HFFc6 (cell line): ENCODE measurements at places on chromosomes 2 and 18. TPM values are rescaled to one million over a fixed set of nuclear protein-coding genes. Genes with fewer than 3 reads are reported as not detected.

The LHCGR gene
- not detected in 3 replicates for total RNA-seq

The SP140L gene
- total RNA-seq = 19.9 to 22.3 TPM (median 21.7 TPM) in 3 replicates

The RNU2-63P gene
- total RNA-seq = 12.9 to 16.8 TPM (median 14.5 TPM) in 3 replicates

The ABCB6 gene
- total RNA-seq = 14.4 to 16.5 TPM (median 14.8 TPM) in 3 replicates

DNA sequence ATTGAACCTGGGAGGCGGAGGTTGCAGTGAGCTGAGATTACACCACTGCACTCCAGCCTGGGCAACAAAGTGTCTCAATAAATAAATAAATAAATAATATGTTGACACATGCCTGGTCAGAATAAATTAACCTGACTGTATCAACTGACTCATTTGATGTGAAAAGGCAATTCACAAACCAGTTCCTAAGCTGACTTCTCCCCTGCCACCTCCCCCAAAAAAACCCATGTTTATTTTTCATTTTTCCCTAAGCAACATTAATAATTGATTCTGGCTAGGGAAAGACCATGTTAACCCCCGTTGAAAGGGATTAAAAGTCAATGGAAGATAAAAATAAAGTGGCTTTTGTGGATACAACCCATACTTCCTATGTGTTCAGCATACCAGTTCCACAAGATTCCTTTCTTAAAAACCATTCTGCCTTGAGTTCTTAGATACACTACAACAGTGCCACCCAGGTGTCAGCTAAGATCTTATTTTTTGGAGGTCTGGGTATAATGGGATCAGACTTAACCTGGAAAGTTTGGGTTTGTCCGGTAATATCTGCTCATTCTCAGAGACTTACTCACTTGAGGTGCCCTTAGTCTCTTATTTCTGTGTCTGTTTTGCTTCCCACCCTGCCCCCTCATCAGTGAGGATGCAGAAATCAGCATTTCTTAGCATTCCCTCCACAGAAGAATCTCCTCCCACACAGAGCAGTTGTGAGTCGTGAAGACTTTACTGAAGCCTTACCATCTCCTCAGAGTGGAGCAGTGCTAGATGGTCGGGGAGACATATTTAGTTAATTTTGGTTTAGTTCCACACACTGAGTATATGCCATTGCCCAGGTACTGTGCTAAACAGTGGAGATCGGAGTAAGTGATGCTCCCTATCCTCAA, 10.1 kb upstream of the MCFD2 start:
- H3K4me1 ChIP-seq = peaks cover 44% of the 10 kb centered on the region
- no peak for DNase-seq
- H3K36me3 ChIP-seq = peaks cover 25% of the 10 kb centered on the region

DNA sequence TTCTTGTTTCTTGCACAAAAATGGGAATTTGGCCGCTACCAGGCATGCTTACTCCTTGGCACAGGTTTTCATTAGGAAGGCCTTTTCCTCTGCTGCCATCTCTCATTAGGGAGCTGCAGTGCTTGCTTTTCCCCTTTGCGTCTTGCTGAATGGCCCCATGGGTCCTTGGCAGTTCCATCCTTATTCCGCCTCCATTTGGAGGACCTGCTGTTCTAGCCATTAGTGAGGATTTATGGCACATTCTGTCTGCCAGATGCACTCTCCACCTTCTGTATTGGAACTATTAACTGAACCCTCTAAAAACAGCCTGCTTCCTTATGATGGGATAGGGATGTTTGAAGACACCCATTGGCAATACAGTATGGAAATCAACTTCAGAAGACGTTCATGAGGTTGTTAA, 103.5 kb upstream of the NOSTRIN start:
- H3K27me3 ChIP-seq = no peaks in the 10 kb centered on the region
- H3K36me3 ChIP-seq = no peaks in the 10 kb centered on the region
- no peak overlapping the region for H3K4me3 ChIP-seq

- peaks cover 40% of the 10 kb centered on the region for H3K27me3 ChIP-seq
- no peak for DNase-seq
- H3K4me3 ChIP-seq = no peak overlapping the region
- H3K4me1 ChIP-seq = peaks cover 12% of the 10 kb centered on the region
- no peak overlapping the region for H3K27ac ChIP-seq
- no peaks in the 10 kb centered on the region for H3K36me3 ChIP-seq
These were observed 18.3 kb upstream of the ANKRD53 start for GRCh38 chr2:70959851-70960832.

DNA sequence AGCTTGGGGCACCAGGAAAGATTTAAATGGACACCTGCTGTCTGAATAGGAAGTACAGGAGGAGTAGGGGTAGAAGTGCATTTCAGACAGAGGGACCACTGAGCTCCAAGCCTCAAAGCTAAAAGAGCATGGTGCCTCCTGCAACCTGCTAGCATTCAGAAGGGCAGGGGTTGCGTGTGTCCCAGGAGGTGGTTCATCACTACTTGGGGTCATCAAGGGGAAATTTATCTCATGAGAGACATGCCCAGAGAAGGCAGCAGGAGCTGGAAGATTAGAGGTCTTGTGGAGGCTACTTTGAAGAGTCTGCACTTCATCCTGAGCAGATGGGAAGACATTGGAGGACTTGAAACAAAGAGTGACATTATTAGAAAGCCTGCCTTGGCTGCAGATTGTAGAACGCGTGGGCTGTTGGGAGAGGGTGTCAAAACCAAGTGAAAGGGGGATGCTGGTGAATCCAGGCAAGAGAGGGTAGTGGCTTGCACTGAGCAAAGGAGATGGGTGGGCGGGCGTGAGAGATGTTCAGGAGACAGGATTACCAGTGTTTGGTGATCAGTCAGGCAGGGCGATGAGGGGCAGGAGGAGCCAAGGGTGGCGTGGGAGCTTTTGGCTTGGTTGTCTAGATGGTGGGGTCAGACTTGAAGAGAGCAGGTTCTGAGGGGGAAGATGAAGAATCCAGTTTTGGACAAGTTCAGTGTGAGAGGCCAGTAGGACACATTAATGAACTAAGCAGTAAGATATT, 154.0 kb downstream of the DYSF start:
- peaks cover 34% of the 10 kb centered on the region for H3K27me3 ChIP-seq
- H3K4me1 ChIP-seq = peaks cover 7% of the 10 kb centered on the region
- H3K36me3 ChIP-seq = no peaks in the 10 kb centered on the region
- no peak for DNase-seq
- no peak overlapping the region for H3K4me3 ChIP-seq

GRCh38 chr2:154495455-154495868, 203.0 kb upstream of the KCNJ3 start:
- H3K4me1 ChIP-seq = no peaks in the 10 kb centered on the region
- no peak overlapping the region for H3K27ac ChIP-seq
- no peaks in the 10 kb centered on the region for H3K27me3 ChIP-seq
- DNase-seq = no peak
- H3K4me3 ChIP-seq = no peak overlapping the region

GRCh38 chr2:95041824-95042442, 16.4 kb downstream of the MAL start:
- peaks cover 26% of the 10 kb centered on the region for H3K27me3 ChIP-seq
- H3K27ac ChIP-seq = no peak overlapping the region
- peaks cover 11% of the 10 kb centered on the region for H3K4me1 ChIP-seq
- no peak for DNase-seq
- H3K4me3 ChIP-seq = no peak overlapping the region

- no peaks in the 10 kb centered on the region for H3K36me3 ChIP-seq
- H3K27ac ChIP-seq = no peak overlapping the region
- no peak overlapping the region for H3K4me3 ChIP-seq
- no peak for DNase-seq
- no peaks in the 10 kb centered on the region; the same call in 1 of the 2 replicates for H3K4me1 ChIP-seq
These were observed 82.6 kb downstream of the AGAP1 start for GRCh38 chr2:235576337-235576910.

- H3K36me3 ChIP-seq = peaks cover 20% of the 10 kb centered on the region; the same call in 1 of the 2 replicates
- H3K4me1 ChIP-seq = peaks cover 56% of the 10 kb centered on the region
- no peak for DNase-seq
- no peaks in the 10 kb centered on the region; the same call in none of the 2 replicates for H3K27me3 ChIP-seq
- H3K27ac ChIP-seq = peak overlapping the region; percentile 82
- H3K4me3 ChIP-seq = peak overlapping the region; percentile 80
These were observed 24.3 kb downstream of the METTL8 start for GRCh38 chr2:171409436-171409971.

- DNase-seq = no peak
- no peak overlapping the region for H3K27ac ChIP-seq
- H3K36me3 ChIP-seq = peaks cover 3% of the 10 kb centered on the region; the same call in 1 of the 2 replicates
- no peak overlapping the region for H3K4me3 ChIP-seq
- H3K27me3 ChIP-seq = peaks cover 1% of the 10 kb centered on the region; the same call in 1 of the 2 replicates
These were observed 25.2 kb downstream of the OSBPL1A start for GRCh38 chr18:24372279-24372872.
